Stimulated activated CD4-positive, alpha-beta T cell treated with anti-CD3 and anti-CD28 coated beads, Interleukin-1b, Interleukin-23, amount 100 ng/mL, for 24 hours (primary cell): ENCODE measurements at places on chromosomes 16 and 17.

- DNase-seq = no peak
These were observed 564.5 kb downstream of the CDH8 start for GRCh38 chr16:61471737-61472136.

DNA sequence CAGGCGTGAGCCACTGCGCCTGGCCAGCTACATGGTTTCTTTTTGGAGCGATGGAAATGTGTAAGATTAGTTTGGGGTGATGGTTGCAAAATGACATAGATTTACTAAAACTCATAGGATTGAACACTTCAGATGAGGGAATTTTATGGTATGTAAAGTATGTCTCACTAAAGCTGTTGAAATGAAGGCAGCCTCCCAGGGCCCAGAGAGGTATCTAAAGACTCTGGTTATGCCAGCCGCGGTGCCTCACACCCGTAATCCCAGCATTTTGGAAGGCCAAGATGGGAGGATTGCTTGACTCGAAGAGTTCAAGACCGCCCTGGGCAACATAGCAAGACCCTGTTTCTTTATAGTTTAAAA, 254.9 kb downstream of the PARN start:
- no peak for DNase-seq

DNA sequence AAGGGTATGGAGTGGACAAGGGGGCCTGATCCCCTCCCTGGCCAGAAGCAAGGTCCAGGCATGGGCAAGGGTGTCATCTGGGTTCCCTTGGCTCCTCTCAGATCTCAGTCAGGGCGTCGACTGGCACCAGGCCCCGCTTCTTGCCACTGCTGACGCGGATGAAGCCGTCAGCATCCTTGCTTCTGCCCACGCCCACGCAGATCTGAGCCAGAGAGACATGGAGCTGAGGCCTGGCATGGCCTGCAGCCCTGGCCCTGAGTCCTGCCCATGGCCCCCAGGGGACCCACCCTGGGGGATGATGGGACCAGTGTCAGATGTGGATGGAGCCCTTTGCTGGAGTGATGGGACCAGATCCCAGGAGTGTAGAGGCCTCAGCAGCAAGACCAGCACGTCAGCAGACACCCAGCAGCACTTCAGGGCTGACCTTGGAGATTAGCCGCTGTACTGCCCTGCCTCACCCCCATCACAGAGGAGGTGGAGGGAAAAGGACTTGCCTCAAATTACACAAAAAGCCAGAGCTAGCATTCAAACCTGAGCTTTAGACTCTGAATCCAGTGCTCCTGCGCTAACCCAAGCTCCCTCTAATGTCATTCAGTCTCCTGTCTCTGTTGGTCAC, 12.2 kb downstream of the RPL19 start:
- no peak for DNase-seq

DNA sequence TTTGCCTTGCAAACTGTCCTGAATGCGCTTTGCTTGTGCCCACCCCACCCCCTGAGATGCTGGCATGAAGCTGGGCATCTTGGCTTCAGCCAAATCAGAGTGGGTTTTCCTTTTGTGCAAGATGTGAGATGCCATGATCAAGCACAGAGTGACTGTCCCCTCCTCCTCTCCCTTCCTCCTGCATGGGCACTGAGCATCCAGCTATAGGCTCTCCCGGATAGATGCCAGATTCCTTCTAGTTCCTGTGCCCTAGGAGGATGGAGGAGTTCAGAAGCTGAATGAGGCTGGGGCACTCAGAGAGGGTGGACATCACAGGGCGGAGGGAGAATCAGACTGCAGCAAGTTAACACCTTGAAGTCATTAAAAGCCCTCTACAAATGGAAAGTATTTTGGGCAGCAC, 384.1 kb upstream of the CCL2 start:
- DNase-seq = no peak

DNA sequence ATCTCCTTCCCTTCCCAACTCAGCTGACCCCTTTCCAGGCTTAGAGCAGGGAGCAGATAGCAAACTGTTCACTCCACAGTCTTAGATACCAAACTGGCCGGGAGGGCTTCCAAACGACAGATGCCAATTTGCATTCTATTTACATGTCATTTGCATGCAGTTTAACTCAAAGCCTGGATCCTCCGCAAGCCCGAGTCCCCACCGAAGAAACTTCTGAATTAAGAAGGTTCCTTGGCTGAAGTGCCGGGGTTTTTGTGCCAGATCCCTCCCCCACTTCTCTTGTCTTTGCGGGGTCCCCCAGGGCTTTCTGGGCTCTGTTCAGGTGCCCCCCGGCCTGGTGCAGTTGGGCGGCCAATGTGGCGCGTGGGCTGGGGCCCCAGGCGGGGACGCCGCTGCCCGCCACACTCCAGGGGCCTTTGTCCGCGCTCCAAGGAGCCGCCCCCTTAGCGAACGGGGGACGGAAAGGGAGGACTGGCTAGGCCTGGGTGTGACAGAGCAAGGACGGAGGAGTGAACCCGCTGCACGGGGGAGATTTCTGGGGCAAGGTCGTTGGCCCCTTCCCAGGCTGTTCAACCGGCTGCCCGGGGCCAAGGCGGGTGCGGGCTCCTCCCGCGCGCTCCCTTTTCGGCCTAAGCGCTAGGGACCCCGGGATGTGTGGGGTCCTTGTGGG, 1.2 kb downstream of the GPRC5B start:
- no peak for DNase-seq

- no peak for DNase-seq
These were observed 576 bp downstream of the ZNF768 start for GRCh38 chr16:30525844-30526136.

- DNase-seq = no peak
These were observed 21.9 kb downstream of the ACE start for GRCh38 chr17:63498626-63499195.
